Stimulated activated CD4-positive, alpha-beta T cell treated with anti-CD3 and anti-CD28 coated beads, Interleukin-15, amount 100 ng/mL, for 1 hour (primary cell): ENCODE measurements at places on chromosomes 11 and 22.

GRCh38 chr11:93267383-93267782 lies 63.2 kb upstream of the DEUP1 start:
- DNase-seq: no peak

DNA sequence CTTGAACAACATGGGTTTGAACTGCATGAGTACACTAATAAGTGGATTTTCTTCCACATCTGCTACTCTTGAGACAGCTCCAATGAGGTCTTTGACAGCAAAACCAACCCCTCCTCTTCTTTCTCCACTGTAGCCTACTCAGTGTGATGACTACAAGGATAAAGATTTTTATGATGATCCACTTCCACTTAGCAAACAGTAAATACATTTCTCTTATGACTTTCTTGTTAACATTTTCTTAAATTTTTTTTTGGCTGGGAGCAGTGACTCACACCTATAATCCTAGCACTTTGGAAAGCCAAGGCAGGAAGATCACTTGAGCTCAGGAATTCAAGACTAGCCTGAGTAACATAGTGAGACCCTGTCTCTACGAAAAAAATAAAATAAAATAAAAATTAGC lies 9.9 kb upstream of the EIF4G2 start:
- no peak for DNase-seq

DNA sequence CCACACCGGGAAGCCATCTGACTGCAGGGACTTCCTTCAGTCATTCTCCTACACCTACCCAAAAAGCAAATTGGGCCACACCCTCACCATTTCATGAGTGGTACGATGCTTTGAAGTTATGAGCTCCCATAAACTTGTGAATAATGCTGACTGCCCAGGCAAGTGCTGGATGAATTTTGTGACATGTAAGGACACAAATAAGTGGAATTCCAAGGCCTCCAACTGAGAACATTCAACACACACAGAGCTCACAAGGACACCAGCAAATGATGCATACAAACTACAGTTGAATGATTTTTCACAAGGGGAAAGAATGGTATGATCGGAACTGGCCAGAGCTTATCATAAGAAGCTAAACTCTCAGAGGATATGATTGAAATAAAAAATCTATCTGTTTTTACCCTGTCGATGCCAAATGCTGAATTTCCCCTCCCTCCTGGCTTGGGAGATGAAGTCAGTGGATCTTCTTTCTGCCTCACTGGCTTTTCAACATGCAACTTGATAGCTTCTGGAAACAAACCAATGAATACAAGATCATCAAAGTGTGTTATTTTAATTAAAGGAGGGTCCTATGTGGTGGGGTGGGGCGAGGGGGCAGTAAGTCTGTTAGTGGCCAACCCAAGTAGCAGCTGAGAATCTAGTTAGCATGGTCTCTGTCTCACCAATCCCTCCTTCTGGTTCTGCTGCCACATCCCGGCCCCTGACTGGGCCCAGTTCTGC lies 123.8 kb downstream of the WT1 start:
- no peak for DNase-seq

- DNase-seq: no peak
Measured at GRCh38 chr11:121452609-121453150, at the start of gene SORL1-AS1. Gene SORL1-AS1, minus strand, starts transcription at chr11:121452967.

DNA sequence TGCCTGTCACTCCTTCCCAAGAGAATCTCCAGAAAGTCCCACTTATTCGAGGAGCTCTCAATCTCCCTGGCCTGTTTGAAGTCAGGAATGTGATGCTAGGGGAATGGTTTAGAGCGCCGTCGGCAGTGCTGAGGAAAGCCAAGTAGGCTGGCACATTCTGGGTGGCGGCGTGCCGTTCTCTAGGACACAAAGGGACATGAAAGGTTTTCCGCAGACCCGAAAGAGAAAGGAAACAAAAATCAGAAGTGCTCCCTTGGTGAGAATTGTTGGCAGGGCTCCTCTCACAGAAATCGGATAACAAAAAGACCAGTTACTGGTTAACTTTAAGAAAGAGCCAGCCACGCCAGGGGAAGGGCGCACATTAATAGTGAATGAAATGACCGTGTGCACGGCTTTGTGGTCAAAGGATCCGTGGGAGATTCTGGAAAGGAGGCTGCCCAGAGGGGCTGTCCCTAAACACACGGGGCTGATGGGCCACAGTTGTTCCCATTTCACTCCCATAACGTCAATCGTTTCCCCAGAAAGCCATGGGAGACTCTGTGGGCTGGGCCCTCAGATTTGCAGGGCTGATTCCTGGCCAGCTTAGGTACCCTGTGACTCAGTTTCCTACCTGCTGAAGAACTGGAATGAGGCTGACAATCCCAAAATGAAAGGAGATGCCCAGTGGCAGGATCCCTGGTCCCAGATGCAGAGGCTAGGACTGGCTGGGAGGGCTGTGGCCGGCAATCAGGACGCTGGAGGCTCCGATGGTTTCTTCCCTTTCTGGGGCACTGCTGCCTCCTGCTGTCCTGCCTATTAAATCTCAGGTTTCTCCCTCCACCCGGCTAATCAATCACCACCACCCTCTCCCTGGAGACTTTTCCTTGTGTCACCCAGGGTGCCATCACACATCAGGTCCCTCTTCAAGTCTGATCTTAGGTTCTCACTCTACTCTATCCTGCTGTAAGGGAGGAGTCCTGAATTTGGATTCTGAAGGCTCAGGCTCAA lies 82.3 kb downstream of the RCN1 start:
- DNase-seq: peak; percentile 10

DNA sequence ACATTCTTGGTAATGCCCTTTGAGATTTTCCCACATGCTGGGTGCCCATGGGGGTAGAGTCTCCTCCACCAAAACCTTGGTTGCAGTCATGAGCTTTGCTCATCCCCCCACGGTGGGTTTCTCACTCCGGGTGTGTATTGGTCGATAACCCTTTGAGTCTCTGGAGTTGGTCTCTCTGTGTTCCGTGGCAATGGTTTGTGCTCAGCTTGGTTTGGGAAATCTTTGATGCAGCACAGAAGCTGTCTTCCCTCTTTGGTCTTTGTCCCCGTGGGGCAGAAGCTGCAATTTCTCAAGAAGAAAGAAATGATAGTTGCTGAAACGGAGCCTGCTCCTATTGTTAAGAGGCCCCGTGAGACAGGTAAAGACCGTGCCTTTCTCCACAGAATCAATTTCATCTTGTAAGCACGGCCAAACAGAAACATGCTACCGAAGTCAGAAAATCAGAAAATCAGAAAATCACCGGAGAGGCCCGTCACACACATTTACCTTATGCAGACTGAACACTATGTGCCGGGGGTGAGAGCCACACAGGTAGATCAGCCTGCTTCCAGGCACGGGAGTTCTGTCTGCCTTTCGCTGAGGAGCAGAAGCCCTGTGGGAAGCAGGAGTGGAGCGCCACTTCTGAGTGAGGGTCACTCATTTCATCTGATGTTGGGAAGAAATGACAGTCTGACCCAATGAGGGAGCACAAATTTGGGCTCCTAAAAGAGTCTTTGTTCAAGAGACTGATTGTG lies 186.1 kb downstream of the TBC1D22A start:
- no peak for DNase-seq
